ENCODE measurements at places on chromosomes 2 and 18.

GRCh38 chr18:70322385-70322784 lies 33.5 kb downstream of the SOCS6 start:
- no peak for DNase-seq

DNA sequence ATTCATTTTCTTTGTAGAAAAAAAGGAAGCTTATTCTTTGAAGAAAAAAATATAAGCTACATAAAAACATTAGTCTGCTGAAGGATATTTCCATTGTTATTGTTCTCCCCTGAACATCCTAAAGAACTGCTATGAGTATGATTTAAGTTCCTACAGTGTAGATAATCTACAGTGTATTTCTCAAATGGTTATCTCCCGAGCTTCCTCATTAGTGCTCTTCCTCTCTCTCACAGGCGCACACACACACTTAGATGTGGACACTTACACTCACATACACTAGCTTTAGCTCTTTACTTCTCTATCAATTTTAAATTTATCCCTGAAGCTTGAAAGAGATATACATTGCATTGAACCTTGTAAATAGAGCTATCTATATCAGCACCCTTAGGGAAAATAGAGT lies 681.0 kb downstream of the KCNJ3 start:
- no peak for DNase-seq

DNA sequence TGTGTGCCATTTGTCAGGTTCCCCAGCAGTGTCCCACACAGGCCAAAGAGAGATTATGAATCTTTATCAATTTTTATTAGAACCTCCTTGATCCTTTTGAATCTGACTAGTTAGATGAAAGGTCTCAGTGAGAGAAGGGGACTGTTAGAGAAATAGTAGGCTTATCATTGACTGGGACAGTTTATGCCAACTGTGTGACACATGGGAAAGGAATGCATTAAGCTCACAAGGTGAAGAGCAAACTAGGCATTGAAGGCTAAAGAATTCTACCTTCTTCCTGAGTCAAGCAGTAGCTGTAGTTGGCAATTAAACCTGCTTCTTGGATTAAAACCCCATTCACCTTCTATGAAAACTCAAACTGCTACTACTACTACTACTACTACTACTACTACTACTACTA lies 389.6 kb upstream of the CDH19 start:
- no peak for DNase-seq

GRCh38 chr2:152222975-152223637 lies 47.5 kb upstream of the STAM2 start:
- peak; percentile 79 for DNase-seq

GRCh38 chr2:18531194-18531593 lies 29.3 kb downstream of the RDH14 start:
- DNase-seq: no peak
